ENCODE measurements at places on chromosomes 7 and 10.

DNA sequence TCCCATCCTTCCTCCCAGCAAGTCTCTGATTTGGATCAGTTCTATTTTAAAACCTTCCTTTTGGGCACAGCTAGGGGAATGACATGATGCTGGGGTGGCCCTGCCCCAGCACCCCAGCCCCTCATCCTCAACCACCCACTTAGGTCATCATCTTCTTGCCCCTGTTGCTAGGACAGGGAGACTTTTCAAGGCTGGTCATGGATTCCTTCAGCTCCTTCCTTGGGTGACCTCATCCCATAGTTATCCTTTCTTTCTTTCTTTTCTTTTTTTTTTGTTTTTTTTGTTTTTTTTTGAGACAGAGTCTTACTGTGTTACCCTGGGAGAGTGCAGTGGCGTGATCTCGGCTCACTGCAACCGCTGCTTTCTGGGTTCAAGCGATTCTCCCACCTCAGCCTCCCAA lies 127.2 kb downstream of the WDFY4 start:
- DNase-seq = no peak

- DNase-seq = no peak
Measured at GRCh38 chr7:16399265-16399831, 22.0 kb downstream of the CRPPA start.

DNA sequence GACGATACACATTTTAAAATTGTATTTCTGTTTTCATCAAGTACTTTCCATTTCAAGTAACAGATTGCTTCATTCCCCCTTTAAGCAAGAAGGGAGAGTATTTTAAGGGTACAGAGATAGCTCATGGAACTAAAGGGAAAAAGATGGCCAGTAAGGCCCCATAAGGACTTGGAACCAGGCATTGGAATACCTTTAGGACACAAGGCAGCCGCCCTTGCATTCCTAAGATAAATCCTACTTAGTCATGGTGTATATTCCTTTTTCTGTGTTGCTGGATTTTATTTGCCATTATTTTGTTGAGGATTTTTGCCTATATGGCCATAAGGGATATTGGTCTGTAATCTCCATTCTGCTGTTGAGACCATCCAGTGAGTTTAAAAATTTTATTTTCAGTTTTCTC lies 49.2 kb downstream of the BTRC start:
- DNase-seq = no peak

DNA sequence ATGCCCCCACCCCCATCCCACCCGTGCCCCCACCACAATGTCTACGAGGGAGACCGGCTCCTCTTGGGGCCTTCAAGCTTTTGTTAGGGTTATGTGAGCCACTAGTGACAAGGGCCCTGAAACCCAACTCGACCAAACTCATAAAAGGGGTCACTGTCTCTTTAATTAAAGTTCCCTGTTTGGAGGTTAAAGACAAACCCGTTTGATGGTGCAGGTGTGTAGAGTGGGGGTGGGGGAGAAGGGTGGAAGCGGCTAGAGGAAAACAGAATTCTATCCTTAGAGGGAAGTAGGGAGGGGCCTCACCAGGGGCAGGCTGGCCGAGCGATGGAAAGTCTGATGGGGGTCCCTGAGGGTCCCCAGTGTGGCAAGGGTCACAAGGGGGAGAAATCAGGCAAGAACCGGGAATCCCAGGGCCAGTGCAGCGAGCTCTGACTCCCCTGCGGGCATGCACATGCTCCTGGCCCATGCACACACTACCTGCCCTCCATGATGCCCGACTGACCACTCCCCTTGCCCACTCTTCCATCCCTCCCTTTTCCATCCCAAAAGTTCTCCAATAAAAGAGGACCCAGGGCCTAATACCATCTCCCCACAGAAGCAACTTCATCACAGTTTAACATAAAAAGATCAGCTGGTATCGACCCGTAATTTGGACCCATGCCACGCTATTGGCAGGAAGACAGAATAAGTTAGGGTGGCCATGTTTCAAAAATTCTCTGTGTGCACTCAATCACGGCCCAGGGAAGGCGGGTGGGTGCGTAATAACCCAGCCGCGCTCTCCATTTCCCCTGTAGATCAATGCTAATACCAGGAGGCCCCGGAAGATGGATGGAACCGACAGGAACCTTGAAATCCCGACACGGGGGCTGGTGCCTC lies 35.9 kb upstream of the SLF2 start:
- DNase-seq = no peak

- DNase-seq = no peak
Measured at GRCh38 chr10:89120931-89121763, 86.0 kb downstream of the CH25H start.

DNA sequence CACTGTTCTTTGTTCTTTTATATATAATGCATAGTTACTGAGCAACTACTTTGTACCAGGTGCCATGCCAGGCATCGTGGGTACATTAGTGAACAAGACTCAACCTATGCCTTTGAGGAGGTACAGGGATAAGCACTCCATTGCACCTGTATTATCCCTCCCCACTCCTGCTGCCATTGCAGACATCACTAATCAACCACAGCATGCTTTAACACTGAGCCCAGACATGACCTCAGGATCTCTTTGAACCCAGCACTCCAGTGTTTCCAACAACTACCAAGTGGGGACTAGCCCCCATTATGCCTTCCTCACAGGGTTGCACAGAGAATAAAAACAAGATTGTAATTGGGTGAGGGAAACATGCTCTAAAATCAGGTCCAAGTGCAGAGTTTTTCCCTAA lies 60.5 kb upstream of the COL13A1 start:
- no peak for DNase-seq

GRCh38 chr10:103763374-103764202 lies 91.8 kb downstream of the SH3PXD2A start:
- peak; percentile 45 for DNase-seq

GRCh38 chr7:144862612-144863319 lies 26.9 kb upstream of the TPK1 start:
- no peak for DNase-seq

DNA sequence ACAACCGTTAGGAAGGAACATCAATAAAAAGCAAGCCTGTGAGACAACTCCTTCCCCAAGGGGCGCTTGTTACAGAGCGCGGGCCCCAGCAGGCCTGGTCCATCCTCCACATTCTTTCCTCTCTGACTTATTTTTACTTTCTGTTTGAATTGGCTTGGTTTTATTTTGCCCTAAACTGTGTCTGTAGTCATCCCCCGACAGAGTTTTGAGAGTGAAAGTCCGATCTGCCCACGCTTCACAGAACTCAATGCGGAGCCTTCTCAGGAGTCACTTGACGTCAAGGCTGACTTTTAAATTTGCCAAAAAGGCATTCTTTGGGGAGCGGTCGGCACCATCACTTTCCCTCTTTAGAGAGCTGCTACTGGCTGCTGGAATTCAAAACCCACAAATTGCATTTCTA lies 150.1 kb upstream of the KLF6 start:
- peak; percentile 83 for DNase-seq

GRCh38 chr10:73253225-73253555 lies 746 bp upstream of the MRPS16 start:
- DNase-seq = no peak

DNA sequence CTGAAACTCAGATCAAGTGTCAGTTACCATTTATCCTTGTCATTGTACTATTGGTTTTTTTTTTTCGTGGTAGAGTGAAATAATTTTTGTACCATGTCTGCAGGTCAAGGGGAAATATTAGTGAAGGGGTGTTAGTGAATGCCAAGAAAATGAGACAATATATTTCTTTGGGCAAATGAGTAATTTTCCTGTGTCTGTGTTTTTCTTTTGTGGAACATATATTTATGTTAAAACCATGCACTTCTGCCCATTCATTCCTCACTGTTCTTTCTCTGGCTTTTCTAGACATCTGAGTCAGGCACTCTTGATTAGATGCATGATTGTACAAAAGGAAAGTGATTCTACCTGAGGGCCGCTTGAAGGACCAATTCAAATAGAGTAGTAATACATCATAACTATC lies 161.6 kb downstream of the BICC1 start:
- no peak for DNase-seq

DNA sequence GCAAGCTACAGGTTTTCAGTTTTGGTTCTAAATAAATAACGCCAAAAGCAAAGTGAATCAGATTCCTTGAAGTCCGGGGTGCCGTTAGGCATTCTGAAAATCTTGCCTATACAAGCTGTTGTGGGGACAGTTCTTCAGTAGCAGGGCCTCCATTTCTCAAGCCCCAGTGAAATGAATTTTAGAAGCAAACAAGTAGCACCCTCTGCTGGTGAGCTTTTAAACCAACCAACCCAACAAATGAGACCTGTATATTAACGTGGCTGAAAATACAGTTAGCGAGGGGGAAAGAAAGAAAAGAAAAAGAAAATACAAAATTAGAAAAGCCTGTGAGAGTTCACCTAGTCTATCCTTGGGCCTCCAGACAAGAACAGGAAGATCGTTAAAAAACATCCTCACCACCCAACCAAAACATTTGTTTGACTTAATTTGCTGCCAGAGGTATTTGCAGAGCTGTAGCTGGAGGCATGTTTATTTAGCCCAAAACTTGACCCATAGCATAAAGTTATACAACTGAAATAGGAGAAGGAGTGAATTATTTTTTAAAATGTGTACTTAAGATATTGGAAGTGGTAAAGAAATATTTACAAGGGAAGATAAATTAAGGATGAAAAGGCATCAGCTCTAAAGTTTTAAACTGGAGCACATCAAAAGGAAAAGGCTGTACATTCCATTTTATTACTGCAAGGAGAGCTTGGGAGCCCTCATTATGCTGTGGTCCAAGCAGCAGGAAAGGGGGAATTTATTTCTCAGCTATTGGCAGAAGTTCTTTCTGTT lies 98.9 kb downstream of the DYNC1I1 start:
- peak; percentile 55 for DNase-seq

DNA sequence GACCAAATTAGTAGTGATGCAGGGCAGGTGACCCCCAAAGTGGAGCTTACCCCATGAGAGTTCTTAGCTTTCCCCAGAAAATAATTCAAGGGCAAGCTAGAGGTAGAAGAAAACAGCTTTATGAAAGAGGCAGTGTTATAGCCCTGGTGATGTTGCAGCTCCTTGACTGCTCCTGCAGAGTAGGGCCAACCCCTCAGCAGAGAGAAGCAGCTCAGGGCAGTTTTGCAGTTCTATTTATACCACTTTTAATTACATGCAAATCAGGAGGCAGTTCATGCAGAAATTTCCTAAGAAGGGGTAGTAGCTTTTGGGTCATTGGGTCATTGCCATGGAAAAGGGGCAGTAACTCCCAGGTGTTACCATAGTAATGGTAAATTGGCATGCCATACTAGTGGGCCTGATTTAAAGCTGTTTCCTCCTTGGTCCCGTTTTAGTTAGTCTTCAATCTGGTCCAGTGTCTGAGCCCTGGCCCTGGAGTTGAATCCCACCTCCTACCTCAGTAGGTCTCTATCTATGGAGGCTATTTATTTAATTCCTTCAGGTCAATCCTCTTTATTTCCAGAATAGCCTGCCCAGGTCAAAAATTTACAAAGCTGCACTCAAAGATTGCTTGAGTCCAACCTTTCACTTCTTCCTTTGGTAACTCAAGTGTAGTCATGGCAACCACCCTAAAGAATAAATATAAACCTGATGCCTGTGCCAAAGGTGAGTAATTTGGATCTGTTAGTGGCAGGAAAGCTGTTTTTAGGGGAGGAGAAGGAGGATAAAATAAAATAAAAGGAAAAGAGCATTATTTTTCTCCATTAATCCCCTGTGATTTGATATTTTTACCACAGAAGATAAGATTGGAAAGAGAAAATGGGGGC lies 29.5 kb downstream of the PLXDC2 start:
- DNase-seq = no peak

- no peak for DNase-seq
Measured at GRCh38 chr7:114886241-114886640, 35.7 kb upstream of the MDFIC start.

DNA sequence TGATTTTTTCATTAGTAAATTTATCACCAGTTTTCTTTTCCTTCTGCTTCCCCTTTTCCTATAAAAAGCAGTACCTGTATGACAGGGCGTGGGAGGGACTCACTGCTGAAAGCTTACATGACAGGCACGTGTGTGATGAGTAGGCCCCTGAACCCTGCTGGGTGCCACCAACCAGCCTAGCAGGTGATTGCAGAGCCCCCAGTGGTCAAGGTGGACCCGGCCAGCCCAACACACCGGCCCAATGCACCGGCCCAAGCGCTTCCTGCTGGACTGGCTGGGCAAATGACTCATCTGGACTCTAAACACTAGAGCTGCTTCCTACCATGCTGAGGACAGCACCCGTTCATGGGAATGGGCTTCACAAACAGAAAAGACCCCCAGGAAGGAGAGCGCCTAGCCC lies 89.8 kb upstream of the TMEM72 start:
- no peak for DNase-seq

- peak; percentile 58 for DNase-seq
Measured at GRCh38 chr10:75019370-75019769, 92.1 kb upstream of the SAMD8 start.

GRCh38 chr10:124649214-124649613 lies 95.0 kb downstream of the FAM53B start:
- no peak for DNase-seq

GRCh38 chr7:137151041-137151689 lies 192.4 kb downstream of the PTN start:
- DNase-seq = no peak

GRCh38 chr7:44971902-44972441 lies 6.8 kb downstream of the MYO1G start:
- no peak for DNase-seq

DNA sequence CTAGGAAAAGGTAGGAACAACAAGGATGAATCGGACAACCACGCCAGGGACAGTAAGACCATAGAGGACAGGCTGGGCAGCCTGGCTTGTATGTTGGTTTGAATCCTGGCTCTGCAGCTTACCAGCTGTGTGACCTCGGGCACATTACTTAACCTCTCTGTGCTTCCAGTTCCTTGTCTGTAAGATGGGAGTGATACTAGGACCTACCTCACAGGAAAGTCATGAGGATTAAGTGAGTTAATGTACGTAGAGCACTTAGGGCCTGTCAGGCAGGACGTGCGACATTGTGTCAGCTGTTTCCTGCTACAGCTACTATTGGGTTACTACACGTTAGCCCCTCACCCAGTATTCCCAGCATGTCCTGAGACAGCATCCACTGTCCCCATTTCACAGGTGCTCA lies 32.1 kb downstream of the PLAC9 start:
- peak; percentile 58 for DNase-seq

DNA sequence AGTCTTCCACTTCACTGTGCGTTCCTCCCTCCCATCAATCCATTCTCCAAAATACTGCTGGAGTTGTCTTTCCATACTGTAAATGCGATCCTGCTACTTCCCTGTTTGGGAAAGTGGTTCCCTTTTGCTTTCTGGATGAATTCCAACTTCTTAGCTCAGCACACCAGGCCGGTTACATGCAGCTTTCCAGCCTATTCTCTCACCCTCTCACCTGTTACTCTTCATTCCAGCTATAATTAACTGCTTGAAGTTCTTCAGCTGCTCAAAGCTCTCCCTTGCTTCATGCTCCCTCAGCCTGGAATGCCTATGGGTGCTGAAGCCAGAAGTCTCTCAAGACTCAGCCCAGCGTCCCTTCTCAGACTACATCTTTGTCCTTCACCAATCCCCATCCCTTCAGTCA lies 6.0 kb upstream of the ZNRF2 start:
- DNase-seq = no peak

Data from lung microvascular endothelial cell (primary cell).